ENCODE measurements at places on chromosomes 2 and 18. TPM values are rescaled to one million over a fixed set of nuclear protein-coding genes. Genes with fewer than 3 reads are reported as not detected.

GRCh38 chr2:130261970-130262760 lies 63.9 kb upstream of the TUBA3E start:
- DNase-seq: no peak

GRCh38 chr2:24409700-24410556 lies 49.6 kb upstream of the ITSN2 start:
- peak; percentile 71 for DNase-seq

DNA sequence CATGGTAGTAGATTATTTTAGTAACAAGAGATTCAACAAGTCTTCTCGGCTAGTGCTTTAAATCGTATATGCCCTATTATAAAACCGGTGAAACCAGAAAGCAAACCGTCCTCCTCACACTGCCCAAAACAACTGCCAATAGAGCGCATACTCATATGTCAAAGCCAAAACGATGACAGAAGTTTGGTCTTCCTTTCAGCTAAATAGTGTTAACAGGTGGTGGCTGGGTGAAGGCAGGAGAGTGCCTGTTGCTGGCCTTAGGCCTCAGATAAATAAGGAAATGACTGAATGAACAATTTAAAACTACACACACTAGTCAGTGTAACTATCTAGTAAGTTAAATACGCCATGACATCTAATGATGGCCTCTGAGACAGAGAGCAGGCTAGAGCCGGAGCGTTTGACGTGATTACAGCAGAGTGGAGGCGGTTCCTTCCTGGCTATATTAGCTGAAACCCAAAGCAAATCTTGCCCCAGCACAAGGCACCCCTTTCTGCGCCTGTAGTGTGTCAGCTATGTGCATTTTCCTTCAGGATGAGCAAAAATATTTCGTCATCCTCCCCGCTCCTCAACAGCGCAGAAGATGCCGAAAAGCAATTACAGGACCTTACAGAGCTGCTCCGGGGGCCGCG lies 1.6 kb downstream of the LONRF2 start:
- DNase-seq: peak; percentile 5

DNA sequence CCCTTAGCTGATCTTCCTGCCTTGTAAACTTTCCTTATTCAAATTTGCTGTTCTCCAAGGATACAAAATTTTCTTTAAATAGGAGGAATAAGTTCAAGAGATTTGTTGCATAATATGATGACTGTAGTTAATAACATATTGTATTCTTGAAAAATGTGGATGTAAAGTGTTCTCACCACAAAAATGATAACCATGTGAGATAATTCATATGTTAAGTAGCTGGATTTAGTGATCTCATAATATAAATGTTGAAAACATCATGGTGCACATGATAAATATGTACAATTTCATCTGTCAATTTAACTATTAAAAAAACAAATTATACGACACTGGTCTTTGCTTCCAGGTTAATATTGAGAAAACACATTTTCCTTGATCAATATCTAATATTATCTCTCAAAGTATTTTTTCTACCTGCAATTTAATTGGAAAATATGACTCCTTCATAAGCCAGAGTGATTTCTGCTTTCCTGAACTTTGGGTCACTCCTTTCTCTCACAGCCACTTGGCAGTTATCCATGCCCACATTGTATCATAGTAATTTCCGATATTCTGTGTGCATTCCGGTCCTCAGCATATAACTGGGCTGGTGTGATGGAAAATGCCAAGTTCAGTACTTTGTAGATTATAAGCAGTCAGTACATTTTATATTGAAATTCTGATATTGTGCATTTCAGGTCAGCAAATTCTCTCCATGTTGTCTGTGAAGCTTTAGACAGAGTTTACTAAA lies 152.6 kb downstream of the GULP1 start:
- DNase-seq: no peak

DNA sequence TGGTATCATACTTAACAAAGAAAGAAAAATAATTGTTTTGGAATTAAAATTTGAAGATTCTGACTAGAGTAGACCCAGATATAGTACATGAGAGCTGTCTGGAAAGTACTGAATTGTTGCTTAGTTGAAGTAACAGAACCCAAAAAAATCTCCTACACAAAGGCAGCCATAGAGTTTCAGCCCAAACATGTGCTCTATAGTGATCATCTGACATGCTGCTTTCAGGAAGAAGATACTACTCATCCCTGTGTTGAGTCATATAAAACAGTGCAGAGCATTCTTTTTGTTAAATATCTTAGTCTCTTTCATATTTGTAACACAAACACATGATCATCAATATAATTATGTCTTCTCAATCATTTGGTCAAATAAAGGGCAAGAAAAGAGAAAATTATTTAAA lies 84.8 kb upstream of the PTPRM start:
- no peak for DNase-seq

DNA sequence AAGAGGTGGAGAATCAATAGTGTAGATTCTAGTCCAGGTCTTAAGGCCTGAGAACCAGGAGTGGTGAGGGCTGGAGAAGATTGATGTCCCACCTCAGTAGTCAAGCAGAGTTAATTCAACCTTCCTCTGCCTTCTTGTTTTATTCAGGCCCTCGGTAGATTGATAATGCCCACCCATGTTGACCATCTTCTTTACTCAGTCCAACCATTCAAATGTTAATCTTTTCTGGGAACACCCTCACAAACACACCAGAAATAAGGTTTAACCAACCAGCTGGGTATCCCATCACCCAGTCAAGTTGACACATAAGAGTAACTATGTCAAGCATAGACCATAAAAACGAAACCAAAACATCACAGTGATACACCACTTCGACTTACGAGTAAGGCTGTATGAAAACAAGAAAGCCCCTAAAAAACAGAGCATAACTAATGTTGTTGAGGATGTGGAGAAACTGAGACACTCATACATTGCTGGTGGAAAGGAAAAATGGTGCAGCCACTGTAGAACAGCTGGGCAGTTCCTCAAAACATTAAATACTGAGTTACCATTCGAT lies 57.5 kb downstream of the SLC35F5 start:
- no peak for DNase-seq

- DNase-seq: no peak
Observed at GRCh38 chr18:74126684-74127655, 20.7 kb downstream of the FBXO15 start.

GRCh38 chr18:22971038-22971437 lies 37.9 kb downstream of the RBBP8 start:
- DNase-seq: no peak

DNA sequence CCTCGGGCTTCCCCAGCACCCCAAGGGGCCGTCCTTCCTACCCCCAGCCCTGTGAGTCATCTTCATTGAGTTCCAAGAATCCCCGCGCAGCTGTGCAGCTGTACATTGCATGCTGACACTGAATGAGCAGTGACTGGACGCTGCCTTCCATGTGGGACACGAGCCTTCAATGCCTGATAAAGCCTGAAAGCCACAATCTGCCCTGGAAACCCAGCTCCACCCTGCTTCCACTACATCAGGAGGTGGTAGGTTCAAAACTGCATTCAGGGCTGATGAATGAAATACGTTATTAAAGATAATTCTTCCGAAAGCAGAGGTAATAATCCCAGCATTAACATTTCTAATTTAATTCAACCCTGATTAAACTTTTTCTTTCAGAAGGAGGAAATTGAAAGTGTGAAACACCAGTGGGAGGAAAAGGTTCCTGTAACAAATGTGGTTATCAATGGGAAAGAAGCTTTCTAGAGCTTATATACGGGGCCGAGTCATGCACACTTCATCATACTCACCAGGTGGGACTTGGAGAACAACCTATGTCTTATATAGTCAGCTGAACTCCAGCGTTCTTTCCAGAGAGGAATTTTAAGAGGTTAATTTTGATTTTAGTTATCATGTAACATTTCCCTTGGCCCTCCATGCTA lies 360.1 kb downstream of the LPIN1 start:
- no peak for DNase-seq

DNA sequence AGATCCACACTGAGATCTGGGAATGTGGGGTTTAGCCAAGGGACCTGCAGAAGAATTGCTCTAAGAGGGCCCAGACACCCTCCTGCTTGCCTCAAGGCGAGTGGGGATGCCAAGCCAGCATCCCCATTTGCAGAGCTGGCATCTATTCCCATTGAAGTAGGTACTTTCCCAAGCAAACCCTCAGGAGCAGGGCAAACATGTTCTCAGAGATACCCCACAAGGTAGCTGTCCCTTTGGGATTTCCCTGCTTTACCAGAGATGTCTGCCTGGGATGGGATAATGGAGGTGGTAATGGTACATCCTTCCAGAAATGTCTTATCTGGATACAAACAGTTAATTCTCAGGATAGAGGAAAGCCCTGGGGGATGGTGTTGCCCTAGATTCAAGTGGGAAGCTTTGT lies 51.2 kb downstream of the GYPC start:
- no peak for DNase-seq

- DNase-seq: no peak
Observed at GRCh38 chr2:210901326-210901725, 344.9 kb downstream of the CPS1 start.

DNA sequence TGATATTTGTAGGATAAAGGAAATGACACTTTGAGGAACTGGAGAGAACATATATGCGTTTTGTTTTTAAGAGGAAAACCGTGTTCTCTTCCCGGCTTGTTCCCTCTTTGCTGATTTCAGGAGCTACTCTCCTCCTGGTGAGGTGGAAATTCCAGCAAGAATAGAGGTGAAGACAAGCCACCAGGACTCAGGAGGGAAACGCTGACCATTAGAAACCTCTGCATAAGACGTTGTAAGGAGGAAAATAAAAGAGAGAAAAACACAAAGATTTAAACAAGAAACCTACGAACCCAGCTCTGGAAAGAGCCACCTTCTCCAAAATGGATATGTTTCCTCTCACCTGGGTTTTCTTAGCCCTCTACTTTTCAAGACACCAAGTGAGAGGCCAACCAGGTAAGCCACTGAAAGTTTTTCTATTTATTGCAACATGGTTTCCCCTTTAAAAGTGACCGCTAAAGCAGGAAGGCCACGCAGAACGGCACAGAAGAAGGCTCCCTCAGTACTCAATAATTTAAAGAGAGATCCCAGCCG lies 735 bp downstream of the NRP2 start:
- no peak for DNase-seq

DNA sequence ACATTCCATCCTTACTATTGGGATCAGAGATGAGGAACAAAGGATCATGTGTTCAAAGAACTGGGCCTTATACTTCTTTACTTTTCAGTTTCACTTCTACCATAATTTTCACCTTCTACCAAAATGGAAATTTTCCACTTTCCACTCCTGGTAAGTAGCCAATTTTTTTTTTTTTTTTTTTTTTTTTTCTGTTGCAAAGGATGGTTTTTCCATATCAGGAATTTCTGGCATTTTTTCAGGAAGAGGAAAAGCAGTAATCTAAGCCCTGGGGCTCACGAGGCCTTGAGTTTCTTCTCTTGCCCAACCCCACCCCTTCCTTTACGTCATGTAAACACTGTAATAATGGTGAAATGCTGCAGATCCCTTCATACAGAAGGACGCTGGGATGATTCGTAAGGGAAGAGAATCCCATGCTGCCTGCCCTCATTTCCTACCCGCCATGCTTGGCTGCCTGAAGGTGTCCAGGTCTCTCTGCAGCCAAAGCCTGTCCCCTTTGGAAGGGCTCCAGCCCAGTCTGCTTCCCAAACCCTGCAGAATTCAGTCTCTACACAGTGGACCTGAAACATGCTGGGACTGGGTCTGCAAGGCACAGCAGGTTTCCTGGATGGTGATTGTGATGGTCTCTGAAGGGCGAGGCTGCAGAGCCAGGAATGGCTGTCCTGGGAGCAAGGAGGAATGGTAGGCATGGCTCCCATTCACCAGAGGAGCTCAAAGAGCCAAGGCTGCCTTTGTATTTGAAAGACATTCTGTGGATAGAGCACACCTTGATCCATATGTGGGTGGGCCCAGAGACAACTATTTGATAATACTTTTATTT lies 57.0 kb downstream of the EFR3B start:
- peak; percentile 8 for DNase-seq

DNA sequence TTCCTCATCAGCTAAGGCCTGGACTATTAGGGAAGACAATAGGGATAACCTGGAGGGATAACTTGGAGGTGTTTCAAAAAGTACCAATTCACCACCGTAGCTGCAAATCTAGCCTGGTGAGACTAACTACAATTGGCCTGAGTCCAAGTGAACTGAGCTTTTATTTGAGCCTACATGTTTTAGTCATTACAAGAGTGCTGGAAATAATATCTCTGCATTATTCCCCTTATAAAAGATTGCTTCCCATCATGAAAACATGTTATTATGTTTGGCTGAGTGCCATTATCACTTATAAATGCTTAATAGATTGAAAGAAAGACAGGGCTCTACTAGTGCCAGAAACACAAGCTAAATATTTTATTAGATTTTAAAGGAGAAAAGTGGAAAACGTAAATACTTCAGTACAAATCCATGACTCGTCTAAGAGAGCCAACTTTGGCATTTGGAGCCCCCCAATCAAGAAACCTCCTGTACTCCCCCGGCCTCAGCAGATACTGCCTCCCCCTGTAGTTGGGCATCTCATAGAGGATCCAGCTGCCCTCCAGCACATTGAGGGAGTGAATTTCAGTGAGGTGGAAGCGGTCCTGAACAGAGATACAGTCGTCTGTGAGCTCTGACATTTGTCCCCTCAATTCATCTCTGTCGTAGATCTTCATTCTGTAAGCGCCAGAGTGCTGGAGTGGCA lies 3.6 kb downstream of the CRYGB start:
- peak; percentile 38 for DNase-seq

- peak; percentile 48 for DNase-seq
Observed at GRCh38 chr2:9107168-9108025, 99.2 kb upstream of the ASAP2 start.

GRCh38 chr18:11518788-11519685 lies 90.4 kb upstream of the SLC35G4 start:
- DNase-seq: peak; percentile 15

- DNase-seq: peak; percentile 62
Observed at GRCh38 chr18:57561728-57562423, 24.6 kb downstream of the FECH start.

DNA sequence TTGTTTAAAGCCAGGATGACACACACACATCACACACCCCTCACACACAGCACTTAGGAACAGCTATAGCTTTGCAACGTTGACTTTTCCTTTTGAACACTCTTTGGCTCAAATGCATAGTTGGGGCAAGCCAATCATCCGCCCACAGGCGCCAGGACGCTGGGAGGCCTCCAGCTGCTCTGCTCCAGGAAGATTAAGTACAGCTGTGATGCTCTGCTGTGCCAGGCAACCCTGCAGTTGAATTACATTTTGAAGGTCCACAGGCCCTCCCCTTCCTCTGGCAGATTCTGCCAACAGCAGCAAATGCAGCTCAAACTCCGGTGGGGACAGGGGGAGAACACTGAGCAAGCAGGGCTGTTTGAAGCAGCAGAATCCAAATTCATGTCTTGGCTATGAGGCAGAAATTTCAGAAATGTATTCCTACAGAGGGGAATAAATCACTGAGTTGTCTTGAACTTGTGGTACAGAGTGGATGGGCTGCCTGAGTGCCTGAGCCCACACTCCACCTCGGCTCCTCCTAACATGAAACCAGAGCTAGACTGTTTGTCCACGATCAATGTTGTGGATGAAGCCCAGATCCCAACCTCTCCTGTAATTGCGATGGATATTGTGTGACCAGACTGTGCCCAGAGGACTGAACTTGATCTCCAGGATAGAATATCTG lies 86.5 kb upstream of the PPP1CB start:
- DNase-seq: peak; percentile 31

GRCh38 chr18:70428439-70428838 lies 139.6 kb downstream of the SOCS6 start:
- DNase-seq: peak; percentile 55

The PMAIP1 gene
- polyA plus RNA-seq: 1.8 TPM

The FEV gene
- polyA plus RNA-seq: 2.9 TPM

The NEU2 gene
- not detected for polyA plus RNA-seq

The ANKRD29 gene
- 3.0 TPM for polyA plus RNA-seq

The SULT1C4 gene
- not detected for polyA plus RNA-seq

The EXOC6B gene
- polyA plus RNA-seq: 7.0 TPM
